ENCODE measurements at places on chromosomes 7 and 10.

DNA sequence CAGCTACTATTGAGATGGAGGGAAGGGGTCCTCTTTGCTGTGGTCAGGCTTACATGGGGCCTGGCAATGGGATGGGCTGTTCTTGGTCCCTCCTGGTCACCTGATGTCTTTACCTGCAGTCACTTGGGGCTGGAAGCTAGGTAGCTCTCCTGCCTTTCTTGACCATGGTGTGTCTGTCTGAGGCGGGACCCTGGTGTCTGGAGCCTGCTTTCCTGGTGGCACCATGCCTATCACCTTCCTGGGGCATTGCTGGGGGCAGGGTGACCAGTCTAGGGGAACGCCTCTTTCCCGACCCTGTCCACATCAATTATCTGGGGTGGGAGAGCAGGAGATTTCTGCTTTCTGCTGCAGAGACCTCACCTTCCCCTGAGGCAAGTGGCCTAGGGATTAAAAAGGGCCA lies 55.6 kb downstream of the ARHGAP22 start:
- no peak for DNase-seq

- no peak for DNase-seq
These were observed 52.9 kb downstream of the CYP26A1 start for GRCh38 chr10:93126483-93127052.

- no peak for DNase-seq
These were observed 1274.0 kb upstream of the CELF2 start for GRCh38 chr10:9743639-9744038.

- DNase-seq, result no peak
These were observed 107.8 kb downstream of the TBXAS1 start for GRCh38 chr7:139936760-139937310.

GRCh38 chr10:64574371-64574770 lies 1053.2 kb downstream of the REEP3 start:
- no peak for DNase-seq

- no peak for DNase-seq
These were observed 3.7 kb upstream of the SPACDR start for GRCh38 chr7:100467638-100468373.

GRCh38 chr7:131042269-131043160 lies 285.2 kb upstream of the MKLN1 start:
- DNase-seq, result no peak

DNA sequence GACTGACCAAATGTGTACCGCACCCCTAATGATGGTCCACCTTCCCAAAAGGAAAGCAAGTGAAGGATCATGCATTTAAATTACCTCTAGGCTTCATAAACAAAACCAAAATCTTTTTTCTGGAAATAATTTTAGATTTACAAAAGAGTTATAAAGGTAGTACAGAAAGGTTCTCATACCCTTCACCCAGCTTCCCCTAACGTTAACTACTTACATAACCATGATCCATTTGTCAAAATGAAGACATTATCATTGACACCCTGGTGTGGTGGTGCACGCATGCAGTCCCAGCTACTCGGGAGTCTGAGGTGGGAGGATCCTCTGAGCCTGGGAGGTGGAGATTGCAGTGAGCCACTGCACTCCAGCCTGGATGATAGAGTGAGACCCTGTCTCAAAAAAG lies 75.1 kb upstream of the TCF7L2 start:
- DNase-seq, result no peak

DNA sequence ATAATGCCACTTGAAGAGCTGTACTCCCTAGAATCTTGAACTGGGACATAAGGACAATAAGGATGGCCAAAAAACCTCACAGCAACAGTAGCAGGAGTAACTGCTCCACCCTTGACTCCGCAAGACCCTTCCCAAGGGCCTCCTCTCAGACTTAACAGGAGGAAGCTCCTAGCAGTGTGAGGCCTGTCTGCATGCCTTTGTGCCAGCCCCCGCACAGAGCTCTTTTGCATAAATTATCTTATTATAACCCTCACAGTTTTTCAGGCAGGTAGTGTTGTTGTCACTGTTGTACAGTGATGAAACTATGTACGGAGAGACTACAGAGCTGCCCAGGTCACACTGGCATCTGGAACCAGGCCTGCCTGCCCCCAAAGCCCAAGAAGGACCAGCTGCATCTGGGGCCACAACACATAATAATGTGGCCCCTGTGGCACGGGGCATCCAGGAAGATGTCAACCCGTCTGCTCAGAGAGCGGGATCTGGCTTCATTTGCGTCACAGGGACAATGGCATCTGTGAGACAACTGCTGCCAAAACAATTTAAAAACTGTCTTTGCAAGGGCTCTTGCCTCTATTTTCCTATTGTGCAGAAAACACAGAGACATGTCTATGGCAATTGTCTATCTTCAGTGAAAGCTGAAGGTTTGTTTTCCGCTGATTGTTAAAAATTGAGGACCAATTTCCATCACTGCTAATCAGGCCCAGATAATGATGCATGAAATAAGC lies 249.3 kb upstream of the GRB10 start:
- DNase-seq, result peak; percentile 78

DNA sequence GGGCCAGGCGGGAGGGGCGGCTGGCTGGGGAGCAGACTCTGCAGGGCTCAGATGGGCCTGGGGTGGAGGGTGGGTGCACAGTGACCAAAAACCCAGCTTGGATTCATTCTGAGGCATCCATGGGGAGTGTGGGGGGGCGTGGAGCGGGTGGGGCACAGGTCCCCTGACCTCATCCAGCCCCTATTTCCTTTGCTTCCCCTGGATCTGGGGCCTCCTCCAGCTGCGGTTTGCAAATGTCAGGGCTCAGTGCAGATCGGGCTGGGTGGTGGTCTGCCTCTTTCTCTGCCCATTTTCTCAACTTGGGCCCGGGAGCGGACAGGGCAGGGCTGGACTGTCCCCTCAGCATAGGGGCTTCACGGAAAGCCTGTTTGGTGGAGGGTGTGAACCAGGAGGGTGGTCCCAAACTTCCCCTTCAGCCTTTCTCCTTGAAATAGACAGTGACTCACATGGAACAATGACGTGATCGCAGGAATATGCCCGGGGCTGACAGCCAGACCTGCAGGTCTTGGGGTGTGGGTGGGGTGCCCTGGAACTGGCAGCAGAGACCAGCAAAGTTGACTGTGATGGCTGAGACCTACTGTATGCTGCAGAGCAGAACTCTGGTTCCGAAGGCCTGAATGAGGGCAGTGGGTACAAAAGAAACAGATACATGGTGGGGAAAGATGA lies 72.9 kb upstream of the PODXL start:
- DNase-seq, result no peak

- DNase-seq, result no peak
These were observed 708.1 kb upstream of the PCDH15 start for GRCh38 chr10:55509168-55509567.

- no peak for DNase-seq
These were observed 329.2 kb upstream of the ZMIZ1 start for GRCh38 chr10:78739444-78740053.

DNA sequence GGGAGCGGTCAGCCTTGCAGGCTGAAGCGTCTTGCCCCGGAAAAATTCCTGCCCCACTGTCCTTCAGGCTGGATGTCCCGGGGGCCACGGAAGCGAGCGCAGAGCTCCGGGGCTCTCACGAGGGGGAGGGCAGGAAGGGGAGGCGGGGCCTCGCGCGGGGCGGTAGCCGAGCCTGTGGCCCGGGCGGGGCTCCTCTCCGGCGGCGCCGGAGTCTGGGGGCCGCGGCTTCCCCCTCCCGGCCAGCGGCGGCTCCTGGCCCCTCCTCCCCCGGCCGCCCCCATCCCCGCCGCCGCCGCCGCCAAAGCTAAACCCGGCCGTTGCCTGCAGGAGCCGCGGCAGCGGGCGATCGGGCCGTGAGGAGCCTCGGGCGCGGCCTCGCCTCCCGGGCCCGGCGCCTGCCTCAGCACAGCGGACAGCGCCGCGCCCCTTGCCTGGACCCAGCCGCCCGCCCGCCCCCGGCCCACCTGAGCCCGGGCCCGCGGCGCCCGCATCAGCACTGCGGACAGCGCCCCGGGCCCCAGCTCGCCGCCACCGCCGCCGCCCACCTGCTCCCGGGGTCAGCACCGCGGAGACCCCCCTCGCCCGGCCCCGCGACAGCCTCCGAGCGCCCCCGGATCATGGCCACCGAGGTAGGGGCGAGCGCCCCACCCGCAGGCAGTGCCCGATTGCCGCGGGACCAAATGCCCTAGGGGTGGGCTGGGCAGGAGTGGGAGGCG lies at the start of gene GOLGA7B:
TSS of gene GOLGA7B (plus strand) at position 157 of the 716 bp plus-strand sequence. CDS start at position 618, 461 bp downstream.
- peak; percentile 73 for DNase-seq

GRCh38 chr10:28711041-28711440 lies 33.7 kb downstream of the BAMBI start:
- DNase-seq, result no peak

- DNase-seq, result no peak
These were observed 322.7 kb downstream of the CRPPA start for GRCh38 chr7:16098585-16099179.

DNA sequence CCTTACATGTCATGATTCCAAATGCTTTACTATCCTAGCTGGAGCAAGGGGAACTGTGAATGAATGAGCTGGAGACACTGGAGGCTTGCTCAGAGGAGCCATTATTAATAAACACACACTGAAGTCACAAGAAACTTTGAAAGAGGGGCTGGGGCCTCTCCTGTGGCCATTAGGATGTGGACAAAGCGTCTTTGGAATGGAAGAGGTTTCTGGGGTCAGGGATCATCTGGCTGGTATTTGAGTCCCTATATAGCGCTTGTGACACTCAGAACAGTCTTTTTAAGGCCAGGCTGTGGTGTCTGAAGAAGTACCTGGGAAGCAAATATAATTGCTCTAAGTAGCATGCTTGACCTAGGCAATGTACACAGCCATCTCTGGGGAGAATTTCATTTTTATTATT lies 193.0 kb downstream of the JCAD start:
- DNase-seq, result no peak

GRCh38 chr7:81206217-81206616 lies 287.4 kb upstream of the SEMA3C start:
- DNase-seq, result no peak

- DNase-seq, result no peak
These were observed 30.2 kb downstream of the WDR86 start for GRCh38 chr7:151379534-151380198.

- no peak for DNase-seq
These were observed 12.1 kb downstream of the CRYGN start for GRCh38 chr7:151427705-151428377.

DNA sequence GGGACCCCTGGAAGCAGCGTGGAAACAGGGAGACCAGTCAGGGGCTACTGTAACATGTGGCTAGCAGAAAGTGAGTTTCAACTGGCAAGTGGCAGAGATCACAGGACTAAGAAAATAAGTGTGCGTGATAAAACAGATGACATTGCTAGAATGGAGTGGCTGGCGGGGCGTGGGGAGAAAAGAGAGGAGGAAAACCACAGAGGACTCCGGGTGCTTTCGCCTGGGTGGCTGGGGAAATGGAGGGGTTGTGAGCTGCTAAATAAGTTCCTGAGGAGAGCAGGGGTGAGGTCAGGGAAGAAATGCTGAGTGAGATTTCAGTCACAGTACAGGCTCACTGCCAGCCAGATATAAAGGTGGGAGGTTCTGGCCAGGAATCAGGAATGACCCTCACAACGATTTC lies 166.9 kb downstream of the MYOF start:
- DNase-seq, result no peak

- no peak for DNase-seq
These were observed 167.7 kb upstream of the ADO start for GRCh38 chr10:62636825-62637248.

DNA sequence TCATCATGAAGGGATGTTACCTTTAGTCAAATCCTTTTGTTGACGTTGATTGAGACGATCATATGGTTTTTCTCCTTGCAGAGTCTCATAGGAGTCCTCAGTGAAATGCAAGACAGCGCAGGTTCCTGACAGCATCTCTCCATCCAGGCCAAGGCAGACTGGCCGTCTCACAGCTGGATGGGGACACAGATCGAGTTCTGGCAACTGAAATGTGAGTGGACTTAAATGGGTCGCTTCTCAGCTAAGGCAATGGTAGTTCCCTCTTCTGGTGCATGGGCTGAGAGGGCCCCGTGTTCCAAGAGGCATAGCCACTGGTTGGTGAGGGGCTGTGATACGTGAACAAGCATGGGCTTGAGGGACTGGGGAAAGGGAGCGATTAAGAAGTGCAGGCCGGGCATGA lies 99.3 kb upstream of the CPXM2 start:
- no peak for DNase-seq

GRCh38 chr7:131769241-131769640 lies 212.8 kb upstream of the PODXL start:
- DNase-seq, result no peak

GRCh38 chr7:81482600-81483186 lies 287.2 kb downstream of the HGF start:
- DNase-seq, result no peak

DNA sequence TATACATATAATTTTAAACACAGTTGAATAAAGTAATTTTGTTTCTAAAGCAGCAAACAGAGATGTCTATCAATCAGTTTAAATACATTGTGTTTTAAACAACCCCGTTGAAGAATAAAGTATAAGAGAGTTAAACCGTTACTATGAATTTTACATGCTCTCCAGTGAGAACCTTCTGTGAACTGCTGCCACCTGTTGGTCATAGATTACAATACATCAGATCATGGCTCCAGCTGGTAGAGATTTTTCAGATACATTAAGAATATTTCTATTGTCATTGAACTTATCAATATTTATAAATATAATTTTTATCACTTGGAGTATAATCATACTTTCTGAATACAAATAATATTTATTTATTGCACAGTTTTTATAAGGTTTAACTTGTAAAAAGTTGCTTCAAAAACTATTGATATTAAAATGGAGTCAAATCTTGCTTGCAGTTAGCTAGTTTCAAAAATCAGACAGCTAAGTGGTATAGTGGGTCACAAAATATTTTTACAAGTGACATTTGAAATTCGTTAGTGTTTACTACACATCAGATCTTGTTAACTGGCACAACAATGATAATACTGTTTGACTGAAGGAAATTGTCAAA lies 561.2 kb upstream of the PHF14 start:
- DNase-seq, result peak; percentile 23

GRCh38 chr7:40283391-40283790 lies 148.6 kb downstream of the SUGCT start:
- no peak for DNase-seq

- no peak for DNase-seq
These were observed 40.7 kb downstream of the ZCCHC24 start for GRCh38 chr10:79404690-79405131.

DNA sequence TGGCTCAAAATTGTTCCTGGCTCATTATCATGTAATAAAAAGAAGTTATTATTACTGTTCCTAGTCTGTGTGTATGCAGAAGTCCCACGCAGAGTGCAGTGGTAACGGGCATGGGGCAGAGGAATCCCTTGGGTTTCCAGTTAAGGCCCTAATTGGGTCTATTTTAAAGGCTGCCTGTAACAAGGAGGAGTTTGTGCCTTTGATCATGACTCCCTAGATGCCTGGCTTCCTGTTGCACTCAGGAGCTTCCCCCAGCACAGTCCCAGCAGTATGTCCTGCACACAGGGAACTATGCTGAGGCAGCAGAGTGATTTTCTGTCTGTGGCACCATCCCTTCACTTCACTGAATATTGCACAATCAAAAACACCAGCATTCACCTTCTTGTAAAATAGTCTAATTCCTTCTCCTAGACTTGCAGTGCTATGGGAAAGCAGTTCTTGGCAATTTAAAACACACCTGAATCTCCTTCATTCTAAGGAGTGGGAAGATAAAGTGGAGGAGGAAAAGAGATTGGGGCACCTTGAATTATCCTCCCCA lies 22.9 kb downstream of the SORCS1 start:
- DNase-seq, result no peak

Data from NCI-H526 (cell line).